ENCODE measurements at places on chromosomes 6 and 20. TPM values are rescaled to one million over a fixed set of nuclear protein-coding genes. Genes with fewer than 3 reads are reported as not detected.

- no peak overlapping the region for H3K4me3 ChIP-seq
- peak overlapping the region; percentile 83 for H3K27ac ChIP-seq
- H3K36me3 ChIP-seq = peaks cover 2% of the 10 kb centered on the region
- no peaks in the 10 kb centered on the region for H3K27me3 ChIP-seq
Measured at GRCh38 chr6:14129575-14129974, 12.0 kb downstream of the CD83 start.

GRCh38 chr6:87897663-87898062, 150.0 kb upstream of the SPACA1 start:
- H3K4me1 ChIP-seq = peaks cover 3% of the 10 kb centered on the region
- H3K4me3 ChIP-seq = no peak overlapping the region
- no peaks in the 10 kb centered on the region for H3K27me3 ChIP-seq
- DNase-seq = no peak
- no peaks in the 10 kb centered on the region for H3K36me3 ChIP-seq

DNA sequence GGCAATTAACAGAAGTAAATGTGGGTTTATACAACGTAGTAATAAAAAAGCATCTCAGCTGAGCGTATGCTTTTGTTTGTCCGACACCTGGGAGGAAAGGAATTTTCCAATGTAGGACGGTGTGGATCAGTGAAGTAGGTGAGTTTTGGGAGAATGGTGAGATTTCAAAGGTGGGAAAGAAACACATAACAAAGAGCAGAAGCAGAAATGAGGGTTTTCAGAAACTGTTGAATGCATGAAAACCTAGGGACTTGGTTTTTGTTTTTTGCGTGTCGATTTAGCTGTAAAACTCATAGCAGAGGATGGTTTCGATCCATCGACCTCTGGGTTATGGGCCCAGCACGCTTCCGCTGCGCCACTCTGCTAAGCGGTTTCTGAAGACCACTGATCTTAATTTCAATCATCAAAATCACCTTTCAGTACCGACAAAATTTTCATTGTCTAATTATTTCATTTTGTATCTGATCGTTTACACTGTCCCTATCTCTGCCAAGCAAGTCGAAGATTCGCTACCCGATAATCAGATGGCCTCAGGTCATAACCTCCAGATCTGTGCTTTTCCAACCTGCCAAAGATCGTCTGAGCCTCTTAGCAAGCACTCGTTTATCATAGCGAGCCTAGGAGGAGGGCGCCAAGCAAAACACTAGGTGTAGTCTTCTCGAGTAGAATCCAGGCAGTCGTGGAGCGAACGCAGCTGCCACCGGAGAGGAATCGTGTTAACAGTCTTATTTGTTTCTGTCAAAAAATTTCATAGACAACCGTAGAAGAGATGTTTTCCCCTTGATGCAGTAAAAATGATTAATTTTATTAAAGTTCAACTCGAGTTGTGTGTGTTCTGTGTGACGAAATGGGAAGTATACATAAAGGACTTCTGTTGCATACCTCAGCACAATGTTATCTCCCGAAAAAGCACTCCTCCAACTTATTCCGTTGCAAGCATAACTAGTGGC, 20.9 kb upstream of the POM121L2 start:
- peak overlapping the region; percentile 85 for H3K4me3 ChIP-seq
- H3K27me3 ChIP-seq = peaks cover 46% of the 10 kb centered on the region
- H3K27ac ChIP-seq = no peak overlapping the region
- peak; percentile 22 for DNase-seq
- H3K36me3 ChIP-seq = no peaks in the 10 kb centered on the region

Gene TFAP2D
- total RNA-seq = not detected

- H3K27me3 ChIP-seq = no peaks in the 10 kb centered on the region
- DNase-seq = no peak
- H3K36me3 ChIP-seq = peaks cover 10% of the 10 kb centered on the region
Measured at GRCh38 chr6:118931436-118931835, 3.5 kb downstream of the MCM9 start.

DNA sequence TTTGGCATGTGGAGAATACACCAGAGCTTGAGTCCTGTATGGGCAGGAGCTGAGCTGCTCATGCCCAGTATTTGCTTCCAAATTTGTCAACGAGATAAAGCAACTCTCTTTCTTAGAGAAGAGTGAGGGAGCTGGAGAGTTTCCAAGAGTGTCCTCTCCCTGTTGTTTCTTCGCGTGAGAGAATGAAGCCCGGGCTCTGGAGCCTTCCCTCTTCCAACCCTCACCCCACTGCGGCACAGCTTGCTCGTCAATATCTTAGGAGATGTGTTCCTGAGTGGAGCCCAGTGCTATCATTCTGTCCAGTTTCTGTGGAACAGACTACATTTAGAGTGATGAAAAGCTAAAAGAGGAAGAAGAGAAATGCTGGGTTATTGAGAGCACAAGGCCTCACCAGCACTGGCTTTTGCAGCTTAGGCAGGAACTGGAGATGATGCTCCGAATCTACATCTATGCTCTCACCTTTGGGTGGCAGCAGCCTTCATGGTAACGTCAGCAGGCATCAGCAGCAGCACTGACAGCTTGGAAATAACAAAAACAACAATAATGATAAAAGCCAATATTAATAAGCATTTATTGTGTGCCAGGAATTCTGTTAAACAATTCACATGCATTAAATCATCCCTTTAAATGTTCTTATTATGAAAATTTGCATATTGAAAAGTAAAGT, 66.5 kb upstream of the TFB1M start:
- no peaks in the 10 kb centered on the region for H3K27me3 ChIP-seq
- no peak for DNase-seq
- H3K27ac ChIP-seq = no peak overlapping the region
- H3K36me3 ChIP-seq = peaks cover 2% of the 10 kb centered on the region
- no peak overlapping the region for H3K4me3 ChIP-seq

DNA sequence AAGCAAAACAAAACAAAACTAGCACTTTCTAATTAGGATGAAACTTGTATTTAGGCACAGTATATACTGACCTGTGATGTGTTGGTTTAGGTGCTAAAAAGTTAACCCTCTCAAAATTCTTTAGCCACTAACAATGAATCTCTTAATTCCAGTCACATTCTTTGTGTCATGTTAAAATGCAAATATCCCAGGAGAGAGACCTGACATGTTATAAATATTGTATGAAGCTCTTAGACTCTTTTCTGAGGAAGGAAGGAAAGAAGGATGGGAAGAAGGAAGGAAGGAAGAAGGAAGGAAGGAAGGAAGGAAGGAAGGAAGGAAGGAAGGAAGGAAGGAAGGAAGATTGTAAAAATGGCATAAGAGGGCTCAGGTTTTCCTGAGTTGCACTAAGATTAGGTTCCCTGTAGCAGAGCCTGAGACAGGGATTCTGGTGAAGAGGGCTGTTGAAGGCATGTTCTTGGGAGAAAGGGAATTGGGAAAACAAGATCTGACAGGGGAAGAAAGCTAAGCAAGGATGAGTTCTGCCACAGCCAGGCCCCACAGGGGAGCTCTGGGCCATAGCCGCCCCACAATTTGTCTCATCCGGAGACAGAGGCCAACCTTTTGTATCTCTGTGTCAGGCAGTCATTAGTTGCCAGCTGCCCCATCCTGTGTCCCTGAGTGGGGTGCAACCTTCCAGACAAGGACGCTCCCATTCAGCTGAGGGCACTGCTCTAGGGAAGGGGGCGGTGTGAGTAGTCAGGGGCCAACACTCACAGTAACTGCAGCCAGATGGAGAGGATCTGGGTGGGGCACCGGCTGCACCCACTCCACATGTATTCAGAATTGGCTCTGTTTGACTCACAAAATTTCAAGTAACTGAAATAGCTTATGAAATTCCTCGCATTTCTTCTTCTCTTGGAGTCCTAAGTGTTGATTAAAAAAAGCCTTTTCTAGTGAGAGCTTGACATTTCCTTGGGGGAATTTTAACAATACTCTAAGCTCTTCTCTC, 189.3 kb upstream of the ARG1 start:
- peaks cover 26% of the 10 kb centered on the region for H3K4me1 ChIP-seq
- no peak overlapping the region for H3K27ac ChIP-seq
- DNase-seq = no peak
- no peak overlapping the region for H3K4me3 ChIP-seq

Gene EDN3
- total RNA-seq = 0.20 TPM

- peaks cover 18% of the 10 kb centered on the region for H3K4me1 ChIP-seq
- H3K36me3 ChIP-seq = no peaks in the 10 kb centered on the region
- H3K4me3 ChIP-seq = peak overlapping the region; percentile 15
- H3K27ac ChIP-seq = no peak overlapping the region
Measured at GRCh38 chr6:144066255-144066654, 29.1 kb downstream of the SF3B5 start.

DNA sequence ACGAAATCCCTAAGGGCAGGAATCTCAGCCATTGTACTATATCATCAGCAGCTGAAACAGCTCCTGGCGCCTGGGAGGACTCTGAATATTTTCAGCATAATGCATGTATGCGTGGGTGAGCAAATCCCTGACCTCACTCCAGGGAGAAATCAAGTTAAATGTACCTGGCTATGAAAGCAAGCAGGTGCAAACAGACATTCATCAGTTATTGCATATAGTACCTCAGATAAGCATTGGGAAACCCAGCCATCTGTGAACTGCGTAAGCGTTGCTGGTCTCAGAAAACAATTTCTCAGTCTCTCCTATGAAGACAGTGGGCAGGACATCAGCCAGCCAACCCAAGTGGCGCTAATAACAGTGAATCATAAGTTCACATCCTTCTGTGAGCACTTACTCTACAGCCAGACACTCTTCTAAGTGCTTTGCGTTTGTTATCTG, 622.6 kb downstream of the EPM2A start:
- no peak overlapping the region for H3K27ac ChIP-seq
- H3K36me3 ChIP-seq = peaks cover 3% of the 10 kb centered on the region
- peaks cover 7% of the 10 kb centered on the region for H3K4me1 ChIP-seq

GRCh38 chr6:73803562-73804241, 107.7 kb downstream of the CD109 start:
- DNase-seq = peak; percentile 48
- no peaks in the 10 kb centered on the region for H3K27me3 ChIP-seq
- no peak overlapping the region for H3K4me3 ChIP-seq
- H3K27ac ChIP-seq = no peak overlapping the region
- H3K36me3 ChIP-seq = no peaks in the 10 kb centered on the region

DNA sequence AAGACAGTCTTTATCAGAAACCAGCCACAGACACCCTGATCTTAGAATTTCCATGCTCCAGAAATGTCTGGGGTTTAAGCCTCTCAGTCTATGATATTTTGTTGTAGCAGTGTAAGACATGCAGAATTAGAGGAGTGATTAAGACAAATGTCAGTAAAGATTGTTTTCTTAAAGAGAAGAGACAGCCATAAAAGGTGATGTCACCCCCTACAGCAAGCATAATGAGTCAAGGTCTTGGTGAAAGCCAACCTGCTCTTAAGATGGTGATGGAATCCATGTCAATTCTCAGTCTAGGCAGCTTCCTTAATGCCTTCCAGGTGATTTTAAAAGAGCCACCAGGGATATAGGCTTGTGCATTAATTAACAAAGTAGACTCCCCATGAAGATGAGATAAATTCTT, 849.9 kb upstream of the EPHA7 start:
- H3K4me3 ChIP-seq = no peak overlapping the region
- H3K4me1 ChIP-seq = no peaks in the 10 kb centered on the region
- no peaks in the 10 kb centered on the region for H3K36me3 ChIP-seq
- no peak for DNase-seq
- H3K27ac ChIP-seq = no peak overlapping the region

GRCh38 chr6:16338577-16339264, 100.3 kb downstream of the GMPR start:
- H3K36me3 ChIP-seq = no peaks in the 10 kb centered on the region

- peaks cover 3% of the 10 kb centered on the region for H3K36me3 ChIP-seq
- H3K4me1 ChIP-seq = peaks cover 23% of the 10 kb centered on the region
- H3K4me3 ChIP-seq = peak overlapping the region; percentile 94
- H3K27ac ChIP-seq = peak overlapping the region; percentile 39
Measured at GRCh38 chr20:32278199-32278643, 770 bp downstream of the KIF3B start.

GRCh38 chr6:27230758-27231111, 16.8 kb upstream of the PRSS16 start:
- peaks cover 65% of the 10 kb centered on the region for H3K27me3 ChIP-seq
- no peak overlapping the region for H3K27ac ChIP-seq
- peaks cover 15% of the 10 kb centered on the region for H3K4me1 ChIP-seq
- no peaks in the 10 kb centered on the region for H3K36me3 ChIP-seq
- H3K4me3 ChIP-seq = peak overlapping the region; percentile 73

Gene LY6G6F
- total RNA-seq = not detected

DNA sequence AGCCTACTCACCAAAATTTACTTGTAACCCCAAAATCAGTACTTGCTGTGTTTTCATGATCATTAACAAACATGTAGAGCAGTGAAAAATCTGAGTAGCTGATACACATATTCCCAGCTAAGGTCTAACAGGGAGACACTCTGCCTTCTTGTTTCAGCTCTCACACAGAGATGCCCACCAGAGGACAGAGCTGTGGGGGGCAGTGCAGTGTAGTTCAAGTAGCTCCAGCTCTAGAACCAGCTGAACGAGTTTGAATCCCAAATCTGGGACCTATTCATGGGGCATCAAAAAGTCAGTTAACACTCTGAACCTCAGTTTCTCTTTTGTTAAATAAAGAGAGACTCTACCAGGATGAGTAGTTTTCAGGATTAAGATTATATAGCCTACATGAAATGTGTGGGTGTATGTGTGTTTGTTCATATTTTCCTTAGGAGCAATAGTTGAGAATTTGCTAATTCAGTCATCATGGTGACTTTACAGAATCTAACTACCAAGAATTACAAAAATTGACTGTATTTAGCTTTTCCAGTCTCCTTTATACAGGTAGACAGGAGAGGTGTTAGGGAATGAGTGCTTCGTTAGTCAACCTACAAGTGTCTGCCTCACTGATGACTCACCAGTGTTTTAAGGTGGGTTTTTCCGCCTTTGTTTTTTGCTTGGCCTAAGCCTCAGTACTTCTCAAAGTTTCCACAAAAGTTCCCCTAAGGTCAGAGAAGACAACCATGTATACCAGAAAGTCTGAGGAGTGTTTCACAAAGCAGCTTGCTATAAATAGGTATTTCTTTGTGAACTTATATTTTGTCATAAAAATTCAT, 164.0 kb upstream of the RUNX2 start:
- H3K4me3 ChIP-seq = no peak overlapping the region
- no peaks in the 10 kb centered on the region for H3K4me1 ChIP-seq
- no peaks in the 10 kb centered on the region for H3K27me3 ChIP-seq
- no peaks in the 10 kb centered on the region for H3K36me3 ChIP-seq

DNA sequence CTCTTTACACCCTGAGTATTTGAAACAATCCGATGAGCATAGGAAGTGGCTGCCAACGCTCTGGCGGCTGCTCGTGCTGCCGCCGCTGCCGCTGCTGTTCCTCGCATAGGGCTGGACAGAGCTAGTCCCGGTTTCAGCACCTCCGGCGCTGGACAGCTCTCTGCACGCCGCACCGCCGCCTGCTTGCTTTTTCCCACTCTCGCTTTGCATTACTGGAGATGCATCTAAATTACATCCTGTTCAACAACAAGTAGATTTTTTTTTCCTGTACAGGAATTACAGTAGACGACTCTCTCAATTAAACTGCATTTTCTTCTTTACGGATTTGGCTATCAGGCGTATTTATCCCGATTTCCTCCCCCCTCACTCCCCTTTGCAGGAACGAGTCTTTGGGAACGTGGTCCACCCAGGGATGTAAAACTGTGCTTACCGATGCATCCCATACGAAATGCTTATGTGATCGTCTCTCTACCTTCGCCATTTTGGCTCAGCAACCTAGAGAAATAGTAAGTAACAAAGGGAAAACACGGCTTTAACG, 563.8 kb downstream of the LMBRD1 start:
- no peak overlapping the region for H3K27ac ChIP-seq
- H3K4me3 ChIP-seq = peak overlapping the region; percentile 32
- peaks cover 34% of the 10 kb centered on the region for H3K27me3 ChIP-seq
- H3K36me3 ChIP-seq = no peaks in the 10 kb centered on the region
- peak; percentile 85 for DNase-seq

Data from neural crest cell (in vitro differentiated cells).